ENCODE measurements at places on chromosomes 7 and 10.

DNA sequence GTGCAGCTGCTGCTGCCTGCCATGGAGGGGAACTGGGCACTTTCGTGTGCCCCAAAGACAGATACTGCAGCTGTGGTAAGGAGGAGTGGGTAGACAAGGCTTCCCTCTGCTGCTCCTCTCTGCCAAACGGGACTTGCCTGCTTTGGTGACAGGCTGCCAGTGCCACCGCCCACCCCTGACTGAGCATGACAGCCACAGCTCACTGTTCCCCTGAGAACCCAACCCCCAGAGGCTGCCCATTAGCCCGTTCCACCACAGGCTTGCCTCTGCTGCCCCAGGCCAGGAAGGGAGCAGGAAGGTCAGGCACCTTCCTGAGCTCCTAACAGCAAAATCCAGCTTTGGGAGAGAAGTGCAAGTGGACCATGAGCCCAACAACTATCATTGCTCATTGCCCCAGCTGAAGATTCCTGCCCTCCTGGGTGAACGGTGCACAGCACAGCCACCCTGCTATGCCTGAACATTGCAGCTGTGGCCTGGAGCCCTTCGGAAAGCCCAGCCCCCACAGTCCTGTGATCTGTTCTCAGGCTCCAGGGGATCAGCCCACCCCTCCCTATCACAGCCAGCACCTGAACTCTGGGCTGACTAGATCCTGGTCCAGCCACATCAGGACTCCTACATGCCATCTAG, 58.7 kb upstream of the ANTXRL start:
- DNase-seq: no peak

DNA sequence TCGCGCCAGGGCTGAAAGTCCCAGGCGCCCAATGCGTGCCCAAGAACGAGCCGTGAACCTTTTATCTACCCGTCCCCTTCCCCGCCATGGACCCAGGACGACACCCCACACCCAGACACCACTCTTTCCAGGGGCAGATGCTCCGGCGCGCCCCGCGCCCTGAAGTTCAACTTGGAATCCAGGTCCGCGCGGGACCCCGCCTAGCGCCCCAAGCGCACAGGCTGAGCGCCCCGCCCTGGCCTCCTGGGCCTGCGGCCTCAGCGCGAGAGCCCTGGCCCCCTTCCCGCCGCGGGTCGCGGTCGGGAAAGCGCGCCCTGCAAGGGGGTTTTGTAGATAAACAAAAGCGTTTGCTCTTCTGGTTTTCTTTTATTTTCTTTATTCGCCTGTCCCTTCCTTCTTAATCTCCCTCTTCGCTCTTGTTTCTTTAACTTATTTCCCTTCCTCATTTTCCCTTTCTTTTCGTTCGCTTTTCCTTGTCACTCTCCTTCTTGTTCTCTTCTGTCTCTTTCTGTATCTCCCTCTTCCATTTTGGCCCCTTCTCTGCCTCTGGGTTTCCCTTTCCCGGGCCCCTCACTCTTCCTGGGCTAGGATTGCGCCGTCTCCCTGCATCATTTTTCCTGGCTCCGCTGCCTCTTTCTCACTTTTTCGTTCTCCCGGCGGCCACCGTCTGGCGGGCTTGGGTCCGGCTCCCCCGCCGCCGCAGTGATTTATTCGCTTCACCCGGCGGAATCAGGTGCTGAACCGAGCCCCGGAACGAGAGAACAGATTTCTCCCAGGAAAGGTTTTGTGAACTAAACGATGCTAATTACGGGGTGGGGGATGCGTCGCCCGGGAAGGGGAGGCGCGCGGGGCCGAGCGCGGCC, 15.3 kb upstream of the PAX2 start:
- DNase-seq: peak; percentile 62

- peak; percentile 95 for DNase-seq
These were observed 23.3 kb upstream of the PDGFA start for GRCh38 chr7:542713-543500.

- DNase-seq: no peak
These were observed 108.3 kb upstream of the DPP6 start for GRCh38 chr7:153943861-153944260.

GRCh38 chr7:151313857-151314256, 27.8 kb upstream of the NUB1 start:
- DNase-seq: no peak

GRCh38 chr7:157817944-157818700, 481.3 kb downstream of the DNAJB6 start:
- DNase-seq: no peak

DNA sequence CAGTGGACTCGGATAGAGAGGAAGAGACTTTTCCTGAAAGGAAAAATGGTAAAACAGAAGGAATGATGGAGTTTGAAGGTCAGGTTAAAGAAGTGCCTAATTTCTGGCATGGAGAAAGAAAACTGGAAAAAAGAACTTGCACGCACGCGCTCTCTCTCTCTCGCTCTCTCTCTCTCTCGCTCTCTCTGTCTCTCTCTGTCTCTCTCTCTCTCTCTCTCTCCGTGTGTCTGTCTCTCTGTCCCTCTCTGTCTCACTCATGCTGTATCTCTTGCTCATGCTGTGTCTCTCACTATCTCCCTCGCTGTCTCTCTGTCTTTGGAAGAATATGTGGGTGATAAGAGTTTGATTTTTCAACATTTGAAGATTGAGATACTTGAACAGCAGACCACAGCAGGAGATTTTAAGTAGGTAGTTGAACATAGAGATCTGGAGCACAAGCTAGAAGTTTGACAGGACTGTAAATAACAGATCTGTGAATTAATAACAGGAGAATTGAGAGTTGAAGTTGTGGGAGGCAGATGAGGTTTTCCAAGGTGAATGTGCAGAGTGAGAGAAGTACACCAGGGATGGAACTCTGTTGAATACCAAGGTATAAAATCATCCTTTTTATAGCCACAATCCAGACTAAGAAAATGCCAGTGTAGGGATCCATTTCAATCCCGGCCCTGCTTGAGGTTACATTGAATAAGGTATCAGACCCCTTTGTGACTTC, 33.1 kb downstream of the ADD3 start:
- DNase-seq: peak; percentile 33

DNA sequence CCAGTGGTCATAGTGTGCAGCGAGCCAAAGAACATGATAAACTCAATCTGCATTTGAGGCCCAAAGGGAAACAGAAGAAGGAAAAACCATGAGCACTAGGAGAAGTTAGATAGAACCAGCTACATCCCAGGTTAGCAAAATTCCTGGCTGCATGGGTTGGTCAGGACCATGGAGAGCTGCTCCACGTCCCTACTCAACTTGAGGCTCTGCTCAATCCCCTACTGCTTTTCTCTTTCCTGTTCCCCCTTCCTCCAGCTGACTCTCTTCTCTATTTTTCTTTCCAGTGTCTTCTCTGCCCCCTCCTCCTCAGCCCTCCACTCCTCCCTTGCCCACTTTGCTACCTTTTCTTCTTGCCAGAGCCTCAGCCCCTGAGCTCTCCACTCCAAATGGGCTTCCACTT, 21.9 kb upstream of the VSIR start:
- DNase-seq: peak; percentile 55

DNA sequence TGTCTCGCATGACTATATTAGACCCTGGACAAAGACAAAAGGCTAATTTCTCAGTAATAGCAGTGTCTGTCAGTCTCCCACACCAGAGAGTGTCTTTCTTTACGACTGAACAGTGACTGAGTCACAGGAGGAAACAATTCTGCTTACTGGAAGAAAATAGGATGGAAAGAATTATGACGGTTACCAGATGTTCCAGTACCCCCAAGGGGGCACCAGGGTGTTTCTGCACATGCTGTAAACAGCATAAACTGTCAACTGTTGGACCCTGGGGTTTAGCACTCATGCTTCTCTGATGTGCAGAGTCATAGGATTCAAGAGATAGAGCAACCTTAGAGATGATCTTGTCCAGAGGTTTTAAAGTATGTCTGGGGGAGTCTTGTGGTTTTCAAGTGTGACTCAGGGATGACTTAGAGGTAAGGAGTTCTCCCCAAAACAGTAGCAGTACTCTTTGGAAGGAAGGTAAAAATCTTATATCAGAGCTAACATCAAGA, 291.7 kb downstream of the THSD7A start:
- DNase-seq: no peak

GRCh38 chr10:110556969-110557601, 10.4 kb upstream of the SMC3 start:
- peak; percentile 65 for DNase-seq

DNA sequence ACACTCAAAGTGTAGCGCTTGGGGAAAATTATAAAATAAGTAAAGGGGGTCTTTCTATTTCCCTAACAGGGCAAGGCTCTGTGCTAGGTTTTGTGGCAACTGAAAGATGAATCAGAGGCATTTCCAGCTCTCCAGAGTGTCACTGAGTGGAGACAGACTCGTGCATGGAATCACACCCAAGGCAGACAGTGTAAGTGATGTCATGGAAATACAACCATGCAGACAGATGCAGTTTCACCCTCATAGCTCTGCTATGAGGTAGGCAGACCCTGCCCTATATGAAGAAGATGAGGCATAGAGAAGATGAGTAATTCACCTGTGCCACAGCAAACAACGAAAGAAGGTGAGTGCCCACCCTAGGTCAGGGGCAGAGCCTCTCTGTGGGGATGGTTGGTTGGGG, 57.2 kb upstream of the PITRM1 start:
- no peak for DNase-seq

GRCh38 chr10:99172128-99172738, 63.4 kb downstream of the HPSE2 start:
- peak; percentile 69 for DNase-seq

GRCh38 chr10:9024210-9024609, 969.7 kb downstream of the GATA3 start:
- DNase-seq: no peak

- no peak for DNase-seq
These were observed 327.3 kb downstream of the PHTF2 start for GRCh38 chr7:78125884-78126283.

GRCh38 chr10:129958148-129958628, 5.9 kb downstream of the EBF3 start:
- DNase-seq: peak; percentile 22

GRCh38 chr7:107779647-107780099, 23.4 kb downstream of the SLC26A3 start:
- DNase-seq: no peak

DNA sequence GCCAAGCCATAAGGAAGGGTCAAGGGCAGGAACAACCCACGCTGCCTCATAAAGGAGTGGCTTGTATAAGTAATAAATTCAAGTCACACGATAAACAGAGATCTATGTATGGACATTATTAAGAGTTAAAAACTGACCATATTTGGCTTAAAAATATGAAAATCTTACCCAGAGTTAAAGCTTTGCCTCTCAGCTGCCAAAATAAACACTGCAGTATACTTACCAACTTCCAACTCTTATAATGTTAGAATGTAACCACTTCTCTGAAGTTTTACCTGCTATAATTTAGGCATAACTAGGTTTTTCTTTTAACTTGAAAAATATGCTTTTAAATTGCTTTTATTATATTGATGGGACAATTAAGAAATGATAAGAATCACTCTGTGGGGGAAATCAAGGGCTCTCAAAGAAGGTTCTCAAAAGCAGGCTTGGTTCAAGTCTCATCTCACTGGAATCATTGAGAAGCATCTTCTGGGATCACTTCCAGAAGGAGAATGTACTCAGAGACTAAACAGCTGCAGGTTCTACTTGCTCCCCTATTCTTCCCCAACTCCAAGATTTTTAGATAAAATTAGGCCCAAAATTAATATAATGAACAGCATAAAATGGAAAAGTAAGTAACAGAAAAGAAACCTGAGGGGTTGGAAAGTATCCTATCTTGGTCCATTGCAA, 16.1 kb upstream of the CAV2 start:
- no peak for DNase-seq

GRCh38 chr10:97548828-97549455, 23.6 kb upstream of the ANKRD2 start:
- no peak for DNase-seq

- no peak for DNase-seq
These were observed 93.9 kb downstream of the RBM20 start for GRCh38 chr10:110737886-110738634.

GRCh38 chr7:104207348-104207730, 474 bp downstream of the ORC5 start:
- DNase-seq: peak; percentile 48

GRCh38 chr7:44466300-44467216, 23.9 kb downstream of the NUDCD3 start:
- DNase-seq: no peak

GRCh38 chr7:151076863-151077704, 3.5 kb downstream of the FASTK start:
- peak; percentile 58 for DNase-seq

DNA sequence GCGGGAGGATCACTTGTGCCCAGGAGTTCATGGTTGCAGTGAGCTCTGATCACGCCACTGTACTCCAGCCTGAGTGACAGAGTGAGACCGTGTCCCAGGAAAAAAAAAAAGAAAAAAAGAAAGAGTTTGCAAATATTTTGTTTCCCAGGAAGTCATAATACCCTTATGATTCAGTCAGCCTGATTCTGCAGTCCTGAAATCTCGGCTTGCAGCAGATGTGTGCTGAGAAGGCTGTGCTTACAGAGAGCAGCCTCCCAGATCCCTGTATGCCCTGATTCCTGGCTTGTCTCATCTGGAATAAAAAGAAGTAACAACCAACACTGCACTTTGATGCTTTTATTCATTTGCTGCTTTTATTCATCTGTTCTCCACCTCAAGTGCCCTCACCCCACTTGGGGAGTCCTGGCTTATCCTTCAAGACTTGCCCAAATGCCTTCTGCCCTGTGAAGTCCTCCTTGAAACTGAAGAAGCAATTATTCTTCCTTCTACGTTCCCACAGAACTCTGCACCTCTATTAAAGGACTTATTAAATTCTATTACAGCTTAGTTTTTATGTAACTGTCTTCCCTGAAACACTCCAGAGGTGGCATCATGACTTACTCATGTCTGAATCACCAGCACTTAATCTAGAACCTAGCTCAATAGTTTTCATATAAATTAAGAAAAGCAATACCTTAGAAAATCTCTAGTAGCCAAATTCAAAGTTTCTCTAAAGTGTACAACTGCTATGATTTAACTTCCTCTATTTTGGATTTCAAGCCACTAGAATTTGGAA, 27.7 kb upstream of the BPGM start:
- DNase-seq: no peak

DNA sequence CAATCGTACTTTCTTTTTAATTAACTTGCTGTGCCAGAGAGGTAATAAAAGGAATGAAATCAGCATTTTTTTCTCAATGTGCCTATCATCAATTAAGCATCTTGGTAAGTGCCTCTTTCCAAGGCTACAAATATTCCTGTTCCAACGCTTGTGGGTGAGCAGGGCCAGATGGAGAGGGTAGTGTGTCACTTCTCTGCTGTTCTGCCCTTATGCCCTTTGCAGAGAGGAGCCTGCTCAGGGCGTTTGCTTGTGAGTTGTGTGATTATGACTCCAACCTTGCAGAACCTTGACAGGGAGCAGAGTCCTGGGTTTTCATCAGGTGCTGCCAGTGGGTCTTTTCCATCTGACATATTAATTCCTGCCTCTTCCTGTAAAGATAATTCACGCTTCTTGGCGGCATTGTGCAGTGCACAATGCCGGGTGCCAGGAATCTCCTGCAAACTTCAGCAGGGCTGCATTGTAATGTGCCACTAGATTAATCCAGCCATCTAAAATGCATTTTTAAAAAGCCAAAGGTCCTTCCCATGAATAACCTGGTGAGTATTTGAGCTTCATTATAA, 234.4 kb downstream of the ARHGAP12 start:
- DNase-seq: no peak

Measured in ACHN (cell line).